ENCODE measurements at places on chromosomes 6 and 20. TPM values are rescaled to one million over a fixed set of nuclear protein-coding genes. Genes with fewer than 3 reads are reported as not detected.

GRCh38 chr6:18724056-18724455, 336.9 kb downstream of the RNF144B start:
- DNase-seq, result no peak

- DNase-seq, result no peak
Observed at GRCh38 chr6:162379757-162380409, 347.7 kb downstream of the PRKN start.

DNA sequence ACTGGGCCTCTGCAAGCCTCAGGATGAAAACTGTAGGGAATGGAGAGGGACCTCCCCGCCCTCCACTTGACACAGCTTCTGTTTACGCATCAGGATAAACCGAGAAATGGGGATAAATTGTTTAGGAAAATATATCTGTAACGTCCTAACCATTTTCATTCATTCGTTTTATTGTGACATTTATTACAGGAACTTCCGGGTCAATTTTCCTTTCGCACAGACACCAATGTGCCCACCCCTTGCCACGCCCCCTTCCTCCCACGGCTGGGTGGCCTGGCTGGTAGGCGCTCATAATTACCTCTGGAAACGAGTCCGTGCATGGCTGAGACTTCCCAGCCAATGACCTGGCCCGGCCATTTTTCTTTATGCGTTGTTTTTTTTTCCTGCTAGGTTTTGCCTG, 96.1 kb downstream of the BMP7 start:
- no peak for DNase-seq

DNA sequence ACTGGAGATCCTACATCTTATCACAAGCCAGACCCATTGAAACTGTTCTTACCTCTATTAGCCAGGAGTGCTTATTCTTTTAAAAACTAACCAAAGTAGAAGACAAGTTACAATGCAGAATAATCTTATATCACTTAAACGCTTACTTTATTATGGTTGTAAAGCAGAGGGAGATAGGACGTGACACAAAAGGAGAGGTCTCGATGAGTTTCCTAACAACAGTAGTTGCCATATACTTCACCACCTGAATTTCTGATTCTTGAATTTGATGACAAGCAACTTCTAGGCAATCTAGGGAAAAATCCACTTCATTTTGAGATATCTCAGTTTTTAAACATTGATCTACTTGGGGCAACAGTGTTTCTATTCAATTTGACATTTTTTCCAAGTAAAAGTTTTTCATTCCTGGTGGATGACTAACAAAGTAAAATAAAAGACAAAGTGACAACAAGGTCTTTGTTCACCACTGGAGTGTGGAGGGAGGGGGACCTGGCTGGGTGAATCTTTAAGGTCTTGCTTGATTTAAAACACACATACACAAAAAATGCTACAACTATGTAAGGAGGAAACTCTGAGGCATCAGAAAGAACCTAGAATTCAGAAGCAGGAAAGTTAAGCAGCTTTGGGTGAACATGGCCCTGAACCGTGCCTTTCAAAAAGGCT, 110.9 kb downstream of the SMLR1 start:
- no peak for DNase-seq

DNA sequence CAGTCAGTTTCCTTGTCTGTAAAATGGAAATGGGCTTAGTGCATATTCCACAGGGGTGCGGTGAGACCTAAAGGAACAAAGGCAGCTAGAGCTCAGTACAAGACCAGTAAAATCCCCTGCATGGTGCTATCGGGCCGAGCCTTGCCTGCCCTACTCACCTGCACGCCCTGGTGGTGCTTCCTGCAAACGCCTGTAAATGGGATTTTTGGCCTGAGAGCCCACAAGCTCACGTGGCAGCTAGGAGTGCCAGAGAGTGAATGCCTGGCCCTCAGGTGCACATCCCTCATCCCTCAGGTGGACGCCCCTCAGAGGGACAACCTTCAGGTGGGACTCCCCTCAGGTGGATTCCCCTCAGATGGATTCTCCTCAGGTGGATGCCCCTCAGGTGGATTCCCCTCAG, 48.0 kb upstream of the VSX1 start:
- no peak for DNase-seq

The NKX2-2 gene
- total RNA-seq, result not detected

The CAGE1 gene
- 0.17 TPM for total RNA-seq

The BTNL2 gene
- total RNA-seq, result not detected

The TAGAP gene
- total RNA-seq, result 1.2 TPM
